Left ventricle myocardium superior (tissue), 1 donor: ENCODE measurements at places on chromosomes 5 and 9.

GRCh38 chr9:105141146-105141975, 103.1 kb upstream of the SLC44A1 start:
- no peak for DNase-seq

- no peak for DNase-seq
Observed at GRCh38 chr5:76175821-76176403, 92.7 kb downstream of the SV2C start.

- DNase-seq = no peak
Observed at GRCh38 chr5:127590156-127590722, 58.6 kb upstream of the CTXN3 start.

GRCh38 chr9:134229466-134230091, 65.2 kb upstream of the RNU6ATAC start:
- peak; percentile 12 for DNase-seq

DNA sequence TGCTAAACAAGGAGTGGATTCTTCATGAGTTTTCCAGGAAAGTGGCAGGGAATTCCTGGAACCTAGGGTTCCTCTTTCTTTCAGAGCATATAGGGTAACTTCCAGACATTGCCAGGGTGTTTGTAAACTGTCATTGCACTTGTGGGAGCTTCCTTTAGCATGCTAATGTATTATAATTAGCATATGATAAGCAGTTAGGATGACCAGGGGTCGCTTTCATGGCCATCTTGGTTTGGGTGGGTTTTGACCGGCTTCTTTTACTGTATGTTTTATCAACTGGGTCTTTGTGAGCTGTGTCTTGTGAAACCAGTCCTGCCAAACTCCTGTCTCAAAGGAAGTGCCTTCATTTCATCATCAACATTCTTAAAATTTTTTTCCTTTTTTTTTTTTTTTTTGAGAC, 11.9 kb upstream of the MELK start:
- no peak for DNase-seq

DNA sequence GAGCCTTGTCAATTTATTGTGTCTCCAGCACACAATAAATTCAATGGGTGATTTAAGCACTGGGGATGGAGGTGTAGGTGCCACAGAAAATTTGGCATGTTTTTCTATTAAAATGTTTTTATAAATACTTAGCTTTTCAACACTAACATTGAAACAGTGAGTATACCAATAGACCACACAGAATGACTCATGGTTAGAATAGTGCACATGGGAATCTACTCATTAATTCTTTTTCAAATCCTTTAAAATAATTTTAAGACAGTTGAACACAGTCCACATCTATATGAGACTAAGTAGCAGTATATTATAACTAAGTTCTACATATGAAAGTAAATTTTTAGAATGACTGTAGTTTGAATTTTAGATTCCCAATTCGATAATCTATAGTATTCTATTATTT, 67.1 kb downstream of the LNPEP start:
- DNase-seq = no peak

DNA sequence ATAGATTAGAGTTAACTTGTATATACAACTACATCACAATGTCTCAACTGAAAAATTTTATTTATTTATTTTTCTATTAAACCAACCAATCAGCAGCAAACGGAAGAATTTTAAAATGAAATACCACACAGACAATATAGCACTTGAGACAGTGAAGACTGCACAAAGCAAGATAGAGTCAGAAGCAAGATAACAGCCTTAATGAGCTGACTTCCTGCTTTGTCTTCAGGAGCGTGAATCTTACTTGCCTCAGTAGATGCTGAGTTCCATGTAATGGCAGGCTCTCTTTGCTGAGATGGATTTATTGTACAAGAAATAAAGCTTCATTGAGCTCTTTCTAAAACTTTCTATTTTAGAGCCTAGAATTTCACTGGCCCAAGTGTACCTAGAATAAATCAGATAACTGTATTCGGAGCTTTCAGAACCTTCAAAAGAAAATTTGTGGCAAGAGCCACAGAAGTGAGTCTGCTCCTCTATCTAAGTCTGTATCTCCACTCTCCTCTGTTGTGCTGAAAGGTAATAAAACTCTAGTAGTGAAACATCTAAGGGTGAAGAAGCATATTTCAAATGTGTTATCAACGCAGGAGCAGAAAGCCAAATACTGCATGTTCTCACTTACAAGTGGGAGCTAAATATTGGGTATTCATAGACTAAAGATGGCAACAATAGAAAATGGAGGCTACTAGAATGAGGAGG, 83.3 kb upstream of the ANKRD55 start:
- DNase-seq = no peak

DNA sequence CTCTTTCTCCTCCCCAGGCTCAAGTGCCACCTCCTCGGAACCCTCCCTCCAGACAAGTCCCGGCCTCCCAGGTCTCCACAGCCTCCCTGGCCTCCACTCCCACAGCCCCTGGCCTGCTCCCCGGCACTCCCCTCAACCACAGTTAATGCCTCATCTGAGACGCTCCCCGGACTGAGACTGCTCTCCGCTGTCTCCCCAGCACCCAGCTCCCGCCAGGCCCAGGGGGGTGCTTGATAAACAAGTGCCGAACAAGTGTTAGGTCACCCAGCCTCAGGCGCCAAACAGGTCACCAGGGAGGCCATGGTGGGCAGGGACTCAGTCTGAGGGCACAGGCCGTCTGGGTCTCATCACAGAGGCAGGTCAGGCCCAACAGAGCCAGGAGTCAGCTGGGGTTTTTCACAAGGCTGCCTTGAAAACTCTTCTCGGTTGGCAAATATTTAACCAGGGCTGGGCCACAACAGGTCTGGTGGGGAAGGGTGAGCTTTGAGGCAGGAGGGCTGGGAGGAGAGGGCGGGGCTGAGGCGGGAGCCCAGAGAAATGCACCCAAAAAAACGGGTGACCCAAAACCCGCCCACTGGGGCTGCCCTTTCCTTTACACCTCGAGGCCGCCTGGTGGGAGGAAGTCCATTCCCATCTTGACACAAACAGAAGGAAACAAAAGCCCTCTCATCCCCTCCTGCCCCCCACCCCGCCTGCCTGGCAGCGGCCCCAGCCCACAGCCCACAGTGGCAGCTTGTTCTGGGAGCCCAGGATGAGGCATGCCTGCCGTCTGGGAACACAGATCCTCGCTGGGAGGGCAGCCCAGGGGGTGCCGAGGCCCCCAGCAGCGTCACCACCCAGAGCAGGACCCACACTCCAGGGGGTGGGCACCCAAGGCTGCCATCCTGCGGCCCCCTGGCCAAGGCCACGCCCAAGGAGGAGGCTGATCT, 66.6 kb upstream of the STXBP1 start:
- DNase-seq = peak; percentile 47

DNA sequence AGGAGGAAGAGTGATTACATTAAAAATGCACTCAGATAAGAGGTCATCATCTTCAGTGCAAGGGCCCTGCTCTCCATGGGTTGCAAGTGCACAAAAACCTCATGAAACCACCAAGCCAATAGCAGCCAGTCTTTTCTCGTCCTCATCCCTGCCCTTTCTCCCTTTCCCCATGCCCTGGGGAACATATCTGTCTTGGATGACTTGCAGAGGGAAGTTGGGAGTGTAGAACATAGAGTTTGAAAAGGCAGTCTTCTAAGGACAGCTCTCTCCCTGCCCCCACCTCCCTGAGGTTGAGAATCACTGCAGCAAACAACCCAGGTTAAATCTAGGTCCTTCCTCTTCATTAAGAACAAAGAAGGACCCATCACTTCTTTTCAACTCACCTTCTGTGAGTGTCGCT, 22.0 kb downstream of the DDX31 start:
- no peak for DNase-seq

- no peak for DNase-seq
Observed at GRCh38 chr5:84285641-84286637, 98.7 kb downstream of the EDIL3 start.

DNA sequence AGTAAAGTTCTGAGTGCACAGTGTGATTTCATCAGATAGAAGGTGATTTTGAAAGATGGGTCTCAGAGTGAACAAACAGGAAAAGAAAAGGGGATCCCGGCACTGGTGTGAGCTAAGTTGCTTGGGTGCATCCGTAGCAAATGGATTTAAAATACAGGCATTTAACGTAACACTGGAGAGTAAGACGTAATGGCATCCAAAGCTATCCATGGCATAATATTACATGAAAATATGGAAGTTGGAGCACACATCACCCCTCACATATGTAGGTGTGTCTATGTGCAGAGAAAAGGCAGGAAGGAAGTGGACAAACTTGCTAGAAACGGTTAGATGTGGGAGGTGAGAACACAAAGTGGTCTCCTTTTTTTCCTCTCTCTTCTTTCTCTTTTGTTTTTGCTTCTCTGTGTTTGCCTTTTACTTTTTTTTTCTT, 38.2 kb upstream of the SEMA4D start:
- no peak for DNase-seq

- no peak for DNase-seq
Observed at GRCh38 chr5:147162740-147163139, 72.1 kb upstream of the STK32A start.

GRCh38 chr9:127133739-127134167, 11.3 kb upstream of the ANGPTL2 start:
- peak; percentile 75 for DNase-seq

DNA sequence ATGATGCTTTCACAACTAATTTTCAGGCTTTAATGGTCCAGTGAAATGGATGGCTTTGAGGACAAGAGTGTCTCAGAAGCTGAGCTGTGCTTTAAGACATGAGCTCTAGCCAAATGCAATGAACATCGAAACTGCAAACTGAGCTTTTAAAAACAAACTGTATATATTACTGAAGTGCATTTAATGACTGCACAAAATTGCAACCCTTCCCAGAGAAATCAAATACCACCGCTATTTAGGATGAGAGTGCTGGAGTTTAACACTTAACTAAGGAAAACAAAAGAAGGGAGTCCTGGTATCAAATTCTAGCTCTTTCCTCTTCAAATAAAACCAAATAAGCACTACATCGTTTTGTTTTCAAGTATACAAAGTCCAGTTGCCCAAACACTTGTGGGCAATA, 163.9 kb downstream of the SLF1 start:
- no peak for DNase-seq

- no peak for DNase-seq
Observed at GRCh38 chr5:140857177-140857986, 1.7 kb downstream of the PCDHA10 start.

GRCh38 chr5:115718927-115719326, 93.1 kb upstream of the TMED7 start:
- no peak for DNase-seq

DNA sequence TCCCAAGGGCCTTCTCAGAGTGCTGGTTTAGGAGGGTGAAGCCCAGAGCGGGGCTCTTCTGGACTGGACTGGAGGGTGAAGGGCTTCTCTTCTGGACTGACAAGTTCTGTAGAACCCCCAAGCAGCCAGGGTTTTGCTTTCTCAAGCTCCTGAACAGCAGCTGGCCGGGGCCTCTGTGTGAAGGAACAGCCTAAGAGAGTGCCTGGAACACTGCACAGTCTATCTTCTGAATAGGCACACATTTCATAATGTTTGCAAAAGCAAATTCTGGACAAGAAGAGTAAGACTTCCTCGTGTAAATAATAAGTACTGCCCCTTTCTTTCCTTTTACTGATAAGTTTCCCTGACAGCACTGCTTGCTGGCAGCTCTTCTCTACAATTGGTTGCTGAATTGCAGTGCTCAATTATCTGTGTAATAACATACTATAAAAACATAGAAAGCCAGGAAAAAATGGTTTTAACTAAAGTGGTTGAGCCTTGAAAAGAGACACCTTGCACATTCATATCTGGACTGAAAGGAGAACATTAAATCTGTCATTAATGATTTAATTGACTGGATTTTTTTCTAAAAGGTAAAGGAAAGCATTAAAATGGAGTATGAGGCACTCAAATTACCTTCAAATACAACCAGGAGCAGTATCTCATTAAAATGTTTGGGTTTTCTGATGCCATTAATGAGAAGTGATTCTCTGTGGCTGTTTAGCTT, 20.5 kb downstream of the MAST4 start:
- DNase-seq = peak; percentile 43

GRCh38 chr5:43602461-43603343, at the start of gene NNT:
NNT (plus strand) TSS chr5:43603180; CDS start chr5:43609196, 6,016 bp downstream.
- DNase-seq = peak; percentile 90

DNA sequence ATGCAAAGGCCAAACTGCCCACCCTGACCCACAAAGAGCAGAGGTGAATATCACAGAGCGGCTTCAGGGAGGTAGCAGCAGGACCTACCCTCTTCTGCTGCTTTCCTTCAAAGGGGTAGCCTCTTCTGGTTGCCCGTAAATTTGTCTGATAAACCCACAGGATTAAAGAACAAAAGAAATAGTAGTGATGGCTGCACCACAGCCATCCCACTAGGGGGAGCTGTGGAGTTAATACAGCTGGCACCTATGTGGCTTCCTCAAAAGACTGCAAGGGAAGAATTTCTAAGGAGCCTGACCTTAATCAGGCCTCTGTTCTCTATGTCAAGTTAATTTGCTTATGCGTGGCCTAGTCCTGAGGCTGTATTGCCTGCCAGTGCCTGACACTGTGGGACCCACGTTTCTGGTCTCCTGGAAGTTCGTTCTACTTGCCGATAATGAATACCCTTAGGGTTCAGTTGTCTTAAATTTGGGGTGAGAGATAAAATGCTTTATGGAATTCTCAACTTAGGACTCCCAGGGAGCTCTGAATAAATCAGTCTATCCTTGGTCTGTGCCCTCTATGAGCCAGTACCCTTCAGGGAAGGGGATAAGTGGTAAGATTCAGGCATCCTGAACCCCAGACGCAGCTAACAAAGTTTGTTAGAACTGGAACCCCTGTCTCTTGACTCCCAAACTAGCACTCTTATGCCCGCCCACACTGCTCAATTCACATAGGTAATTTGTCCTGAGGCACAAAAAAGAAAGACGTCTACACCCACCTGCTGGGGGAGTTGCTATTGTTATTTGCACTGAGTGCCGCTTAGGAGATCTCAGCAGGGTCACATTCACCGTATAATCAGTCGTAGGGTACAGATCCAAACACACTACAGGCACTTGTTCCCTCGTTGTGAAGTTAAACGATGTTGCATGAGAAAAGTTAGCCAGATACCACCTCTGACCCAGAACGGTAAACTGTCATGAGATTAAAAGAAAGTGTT, 77.1 kb downstream of the SUSD1 start:
- DNase-seq = peak; percentile 57

- peak; percentile 60 for DNase-seq
Observed at GRCh38 chr9:91162784-91163443, 198.8 kb downstream of the AUH start.

DNA sequence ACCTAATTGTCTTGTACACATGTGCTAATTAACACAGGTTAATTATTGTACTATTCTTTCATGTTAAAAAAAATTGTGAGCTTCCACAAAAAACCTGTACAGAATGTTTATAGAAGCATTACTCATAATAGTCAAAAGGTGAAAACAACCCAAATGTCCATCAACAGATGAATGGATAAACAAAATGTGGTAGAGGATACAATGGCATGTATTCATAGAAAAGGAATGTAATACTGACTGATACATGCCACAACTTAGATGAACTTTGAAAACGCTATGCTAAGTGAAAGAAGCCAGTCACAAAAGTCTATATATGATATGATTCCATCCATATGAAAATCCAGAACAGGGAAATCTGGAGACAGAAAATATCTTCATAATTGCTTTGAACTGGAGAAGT, 25.6 kb downstream of the RRAGA start:
- no peak for DNase-seq

GRCh38 chr5:77031891-77032290, 1.7 kb downstream of the AGGF1 start:
- DNase-seq = no peak

- DNase-seq = no peak
Observed at GRCh38 chr9:125579030-125579932, 127.7 kb downstream of the MAPKAP1 start.
